Retinal pigment epithelial cell (primary cell): ENCODE measurements at places on chromosomes 12 and 14.

GRCh38 chr12:114684870-114685273 lies 897 bp upstream of the TBX3 start:
- no peak for DNase-seq

- DNase-seq: no peak
These were observed 116.5 kb downstream of the TMEM132C start for GRCh38 chr12:128383357-128383937.

DNA sequence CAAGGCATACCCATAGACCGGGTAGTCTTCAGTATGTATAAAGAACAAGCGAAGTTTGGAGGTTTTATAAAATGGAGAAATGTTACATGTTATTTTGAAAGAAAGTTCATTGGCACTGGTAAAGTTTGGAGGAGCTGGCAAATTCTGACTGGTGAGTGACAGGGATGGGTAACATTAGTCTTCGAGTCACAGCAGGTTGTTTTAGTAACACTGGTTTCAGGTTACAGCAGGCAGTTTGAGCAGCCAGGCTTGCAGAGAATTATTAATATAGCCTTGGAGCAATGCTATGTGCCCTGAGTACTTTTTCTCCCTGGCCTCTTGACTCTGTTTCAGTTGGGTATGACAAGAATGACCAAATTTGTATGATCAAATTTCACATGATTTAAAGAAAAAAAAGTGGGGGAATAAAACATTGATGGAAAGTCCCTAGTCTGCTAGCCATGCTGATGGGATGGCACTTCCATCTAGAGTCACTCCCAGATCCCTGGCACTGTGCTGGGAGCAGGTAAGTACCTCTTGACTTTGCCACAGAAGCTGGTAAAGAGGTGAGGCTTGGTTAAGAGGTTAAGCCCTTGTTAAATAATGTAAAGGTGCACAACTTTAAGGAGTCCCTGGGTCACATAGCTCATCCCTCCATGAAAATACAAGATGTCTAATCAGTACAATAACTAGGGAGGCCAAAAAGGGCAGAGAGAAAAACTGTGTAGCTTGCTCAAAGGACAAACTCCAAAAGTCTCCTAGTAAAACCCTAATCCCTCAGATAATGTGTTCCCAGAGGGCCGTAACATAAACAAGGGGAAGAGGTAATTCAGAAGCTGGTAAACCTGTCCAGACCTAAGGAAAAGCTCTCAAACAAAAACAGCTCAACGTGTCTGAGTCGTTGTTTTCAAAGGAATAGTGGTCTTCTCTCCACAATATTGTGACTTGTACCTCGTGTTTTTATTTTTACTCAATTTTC lies 12.7 kb upstream of the SVOP start:
- no peak for DNase-seq

- no peak for DNase-seq
These were observed 4.8 kb downstream of the CATSPERB start for GRCh38 chr14:91727121-91727520.

DNA sequence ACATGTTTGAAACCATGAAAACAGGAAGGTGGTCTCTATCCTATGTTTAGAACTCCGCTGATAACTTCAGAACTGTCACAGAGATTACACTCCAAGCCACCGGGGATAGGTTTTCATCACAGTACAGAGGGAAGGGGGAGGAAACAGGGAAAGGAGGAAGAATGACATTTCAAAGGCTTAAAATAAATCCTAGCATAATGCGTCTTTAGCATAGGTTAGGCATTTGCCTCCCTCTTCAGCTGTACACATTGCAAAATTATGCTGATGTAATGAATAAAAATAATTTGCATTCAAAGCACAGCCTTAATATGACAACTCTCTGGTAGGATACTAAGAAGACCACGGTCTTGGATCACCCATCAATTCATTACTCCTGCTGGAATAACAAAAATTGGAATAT lies 54.3 kb upstream of the PYGL start:
- no peak for DNase-seq

GRCh38 chr14:56959121-56959520 lies 148.8 kb upstream of the OTX2 start:
- no peak for DNase-seq

GRCh38 chr12:39619316-39619659 lies 315 bp downstream of the ABCD2 start:
- no peak for DNase-seq

- no peak for DNase-seq
These were observed 11.5 kb downstream of the KRT77 start for GRCh38 chr12:52691841-52692150.

DNA sequence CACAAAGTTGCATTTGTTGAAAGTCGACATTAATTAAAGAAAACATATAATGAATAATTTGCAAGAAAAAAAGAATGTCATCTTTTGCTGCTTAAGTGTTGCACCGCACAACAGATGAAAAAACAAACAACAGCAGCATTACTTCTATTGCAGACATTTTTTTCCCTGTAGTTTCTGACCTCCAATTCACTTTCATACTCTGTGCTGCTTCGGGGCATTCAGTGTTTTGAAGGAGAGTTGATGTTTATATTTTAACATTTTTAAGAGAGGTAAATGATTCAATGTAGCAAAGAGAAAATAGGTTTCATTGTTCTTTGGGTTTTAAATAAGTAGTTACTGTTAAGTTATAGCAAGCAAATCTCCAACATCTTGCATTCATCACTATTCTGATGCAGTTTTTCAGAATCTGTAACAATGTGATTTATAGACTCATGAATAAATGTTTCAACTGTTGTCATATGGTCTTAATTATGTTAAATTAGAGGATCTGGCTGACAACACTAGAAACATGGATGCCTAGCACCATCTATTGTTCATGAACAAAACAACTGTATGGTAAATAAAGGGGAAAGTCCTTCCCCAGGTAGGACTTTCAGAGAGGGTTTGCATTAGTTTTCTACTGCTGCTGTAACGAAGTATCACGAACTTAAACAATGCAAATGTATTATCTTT lies 168.1 kb downstream of the BCAT1 start:
- no peak for DNase-seq

GRCh38 chr12:67386869-67387565 lies 117.9 kb downstream of the CAND1 start:
- DNase-seq: no peak

DNA sequence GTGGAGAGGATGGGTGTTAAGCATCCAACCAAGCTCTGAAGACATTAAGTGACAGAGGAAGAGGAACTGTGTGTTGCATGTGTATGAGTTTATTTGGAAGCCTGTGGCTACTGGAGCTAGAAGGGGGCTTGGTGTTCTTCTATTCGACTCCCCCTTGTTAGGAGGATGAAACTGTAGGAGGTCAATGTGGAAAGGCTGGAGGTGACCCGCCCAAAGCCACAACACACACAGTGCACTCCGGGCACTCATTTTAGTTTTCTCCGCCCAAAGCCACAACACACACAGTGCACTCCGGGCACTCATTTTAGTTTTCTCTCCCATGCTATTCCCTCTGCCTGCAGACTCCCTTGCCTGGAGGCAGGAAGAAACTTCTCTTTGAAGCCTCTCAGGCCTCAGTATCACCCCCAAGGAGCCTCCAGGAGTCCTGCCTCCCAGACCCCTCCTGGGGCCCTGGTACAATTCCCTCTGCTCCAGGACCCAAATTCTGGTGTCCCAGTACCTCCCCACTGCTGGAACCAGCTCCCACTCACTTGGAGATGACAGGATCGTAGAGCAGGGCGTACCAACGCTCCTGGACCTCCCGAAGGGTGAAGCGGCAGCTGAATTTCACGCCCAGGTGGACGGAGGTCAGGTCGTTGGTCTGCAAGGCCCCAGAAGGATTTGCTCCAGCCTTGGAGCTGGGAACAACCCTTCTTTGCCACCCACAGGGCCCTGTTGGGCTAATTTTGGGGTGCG lies 3.8 kb downstream of the MCRS1 start:
- no peak for DNase-seq

- DNase-seq: no peak
These were observed 89.7 kb downstream of the GLT1D1 start for GRCh38 chr12:128942960-128943477.
